ENCODE measurements at places on chromosomes 4 and X. TPM values are rescaled to one million over a fixed set of nuclear protein-coding genes. Genes with fewer than 3 reads are reported as not detected.

Gene IL15
- 3.9 TPM for total RNA-seq

GRCh38 chrX:64842492-64842891 lies 133.8 kb downstream of the ZC4H2 start:
- H3K27me3 ChIP-seq = no peaks in the 10 kb centered on the region
- peaks cover 32% of the 10 kb centered on the region for H3K4me1 ChIP-seq
- H3K4me3 ChIP-seq = no peak overlapping the region
- DNase-seq = peak; percentile 46

- H3K36me3 ChIP-seq = no peaks in the 10 kb centered on the region
- DNase-seq = no peak
- no peak overlapping the region for H3K4me3 ChIP-seq
- no peaks in the 10 kb centered on the region for H3K4me1 ChIP-seq
- H3K27ac ChIP-seq = no peak overlapping the region
Observed at GRCh38 chrX:151738751-151739150, 4.2 kb downstream of the CNGA2 start.

GRCh38 chr4:38902695-38903094 lies 35.1 kb downstream of the FAM114A1 start:
- DNase-seq = no peak
- no peaks in the 10 kb centered on the region for H3K36me3 ChIP-seq
- H3K27me3 ChIP-seq = peaks cover 7% of the 10 kb centered on the region
- no peak overlapping the region for H3K4me3 ChIP-seq

DNA sequence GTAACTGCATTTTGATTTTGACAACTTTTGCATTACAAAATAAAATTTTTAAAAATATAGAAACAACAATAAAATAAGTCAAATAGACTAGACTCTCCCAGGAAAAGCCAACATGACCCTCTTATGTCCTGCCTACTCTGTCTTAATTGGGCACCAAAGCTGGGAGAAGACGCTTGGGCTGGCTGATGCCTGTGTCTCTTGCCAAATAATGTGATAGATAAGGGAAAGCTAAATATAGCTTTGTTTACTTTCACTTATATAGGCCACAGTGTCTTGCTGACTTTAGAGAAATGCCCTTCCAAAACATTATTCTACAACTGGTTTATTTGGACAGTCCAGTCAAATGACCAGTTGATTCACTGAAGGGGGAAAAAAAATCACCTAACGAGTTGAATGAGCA lies 54.2 kb downstream of the FMR1NB start:
- H3K36me3 ChIP-seq = no peaks in the 10 kb centered on the region
- no peaks in the 10 kb centered on the region for H3K4me1 ChIP-seq
- DNase-seq = no peak
- no peaks in the 10 kb centered on the region for H3K27me3 ChIP-seq
- no peak overlapping the region for H3K27ac ChIP-seq
- H3K4me3 ChIP-seq = no peak overlapping the region

Data from activated CD4-positive, alpha-beta memory T cell treated with anti-CD3 and anti-CD28 coated beads, Interleukin-2, amount 10 ng/mL, durations not matched to agents 7 days and 5 days (primary cell).